ENCODE measurements at places on chromosomes 7 and 10.

DNA sequence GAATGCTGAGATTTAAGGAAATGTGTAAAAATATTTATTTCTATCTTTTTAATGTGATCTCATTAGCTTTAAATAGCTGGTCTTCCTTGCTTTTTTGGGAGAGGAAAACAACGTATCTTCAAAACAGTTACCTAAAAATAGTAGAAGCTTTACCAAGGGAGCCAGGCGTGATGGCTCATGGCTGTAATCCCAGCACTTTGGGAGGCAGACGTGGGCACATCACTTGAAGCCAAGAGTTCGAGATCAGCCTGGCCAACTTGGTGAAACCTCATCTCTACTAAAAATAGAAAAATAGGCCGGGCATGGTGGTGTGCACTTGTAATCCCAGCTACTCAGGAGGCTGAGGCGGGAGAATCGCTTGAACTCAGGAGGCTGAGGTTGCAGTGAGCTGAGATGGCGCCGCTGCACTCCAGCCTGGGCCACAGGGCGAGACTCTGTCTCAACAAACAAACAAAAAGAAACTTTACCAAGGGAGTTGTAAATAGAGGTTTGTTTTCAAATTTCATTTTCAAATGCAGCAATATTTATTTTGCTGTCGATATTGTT, 48.4 kb upstream of the ITGB1 start:
- H3K27me3 ChIP-seq = no peaks in the 10 kb centered on the region
- H3K36me3 ChIP-seq = no peaks in the 10 kb centered on the region
- DNase-seq = no peak
- no peaks in the 10 kb centered on the region for H3K4me1 ChIP-seq

- no peaks in the 10 kb centered on the region for H3K36me3 ChIP-seq
- H3K4me1 ChIP-seq = no peaks in the 10 kb centered on the region
- H3K27ac ChIP-seq = no peak overlapping the region
- DNase-seq = no peak
- H3K4me3 ChIP-seq = no peak overlapping the region
These were observed 277.5 kb downstream of the PLXNA4 start for GRCh38 chr7:132298790-132299189.

GRCh38 chr10:48696535-48696873, 11.8 kb downstream of the WDFY4 start:
- H3K4me1 ChIP-seq = no peaks in the 10 kb centered on the region
- no peak overlapping the region for H3K27ac ChIP-seq
- no peaks in the 10 kb centered on the region for H3K27me3 ChIP-seq
- no peak overlapping the region for H3K4me3 ChIP-seq
- H3K36me3 ChIP-seq = no peaks in the 10 kb centered on the region

GRCh38 chr10:33388382-33388781, 53.9 kb upstream of the NRP1 start:
- DNase-seq = no peak
- H3K27ac ChIP-seq = no peak overlapping the region
- H3K27me3 ChIP-seq = no peaks in the 10 kb centered on the region
- no peaks in the 10 kb centered on the region for H3K4me1 ChIP-seq
- H3K36me3 ChIP-seq = no peaks in the 10 kb centered on the region

- H3K27ac ChIP-seq = no peak overlapping the region
- H3K27me3 ChIP-seq = no peaks in the 10 kb centered on the region
- H3K36me3 ChIP-seq = no peaks in the 10 kb centered on the region
- H3K4me1 ChIP-seq = peaks cover 50% of the 10 kb centered on the region
- H3K4me3 ChIP-seq = no peak overlapping the region
These were observed 270.3 kb downstream of the GFRA1 start for GRCh38 chr10:116002735-116003134.

GRCh38 chr7:26612742-26613141, 251.6 kb downstream of the SKAP2 start:
- H3K27ac ChIP-seq = no peak overlapping the region
- no peaks in the 10 kb centered on the region for H3K4me1 ChIP-seq
- H3K36me3 ChIP-seq = no peaks in the 10 kb centered on the region
- H3K4me3 ChIP-seq = no peak overlapping the region

- no peak for DNase-seq
- no peaks in the 10 kb centered on the region for H3K36me3 ChIP-seq
- H3K27ac ChIP-seq = no peak overlapping the region
These were observed 320.4 kb upstream of the SP8 start for GRCh38 chr7:21107101-21107500.

- no peaks in the 10 kb centered on the region for H3K4me1 ChIP-seq
These were observed 377.2 kb upstream of the VWC2 start for GRCh38 chr7:49396229-49396628.

GRCh38 chr10:49534670-49535381, 4.1 kb downstream of the ERCC6 start:
- DNase-seq = no peak
- no peak overlapping the region for H3K27ac ChIP-seq
- H3K36me3 ChIP-seq = no peaks in the 10 kb centered on the region
- H3K4me1 ChIP-seq = peaks cover 2% of the 10 kb centered on the region
- H3K27me3 ChIP-seq = no peaks in the 10 kb centered on the region
- no peak overlapping the region for H3K4me3 ChIP-seq

- no peaks in the 10 kb centered on the region for H3K4me1 ChIP-seq
- H3K27me3 ChIP-seq = no peaks in the 10 kb centered on the region
- no peaks in the 10 kb centered on the region for H3K36me3 ChIP-seq
- no peak for DNase-seq
These were observed 1163.4 kb downstream of the CNTNAP2 start for GRCh38 chr7:147279964-147280374.

GRCh38 chr7:74481458-74482196, 27.9 kb downstream of the GTF2IRD1 start:
- no peak overlapping the region for H3K4me3 ChIP-seq
- no peaks in the 10 kb centered on the region for H3K27me3 ChIP-seq
- no peak for DNase-seq
- peaks cover 42% of the 10 kb centered on the region for H3K4me1 ChIP-seq
- peak overlapping the region; percentile 62 for H3K27ac ChIP-seq

DNA sequence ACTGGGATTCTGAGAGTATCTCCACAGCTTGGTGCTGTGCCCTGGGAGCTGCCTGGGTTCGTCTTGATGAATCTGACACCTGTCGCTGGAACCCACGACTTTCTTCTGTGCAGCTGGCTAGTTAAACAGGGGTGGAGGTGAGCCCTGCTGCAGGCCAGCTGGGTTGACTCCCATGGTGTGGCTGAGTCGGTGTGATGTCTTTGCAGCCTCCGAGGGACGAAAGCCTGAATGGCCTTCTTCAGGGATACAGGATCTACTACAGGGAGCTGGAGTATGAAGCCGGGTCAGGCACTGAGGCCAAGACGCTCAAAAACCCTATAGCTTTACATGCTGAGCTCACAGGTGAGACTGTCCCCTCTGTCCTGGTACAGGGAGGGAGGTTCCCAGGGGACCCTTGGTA, 508.1 kb upstream of the FOXK1 start:
- H3K27me3 ChIP-seq = no peaks in the 10 kb centered on the region
- H3K36me3 ChIP-seq = no peaks in the 10 kb centered on the region
- no peak overlapping the region for H3K27ac ChIP-seq
- H3K4me3 ChIP-seq = no peak overlapping the region

- H3K27ac ChIP-seq = no peak overlapping the region
- peaks cover 4% of the 10 kb centered on the region for H3K4me1 ChIP-seq
- H3K36me3 ChIP-seq = no peaks in the 10 kb centered on the region
- DNase-seq = no peak
- no peak overlapping the region for H3K4me3 ChIP-seq
These were observed 242.4 kb downstream of the SFMBT2 start for GRCh38 chr10:7168414-7168813.

DNA sequence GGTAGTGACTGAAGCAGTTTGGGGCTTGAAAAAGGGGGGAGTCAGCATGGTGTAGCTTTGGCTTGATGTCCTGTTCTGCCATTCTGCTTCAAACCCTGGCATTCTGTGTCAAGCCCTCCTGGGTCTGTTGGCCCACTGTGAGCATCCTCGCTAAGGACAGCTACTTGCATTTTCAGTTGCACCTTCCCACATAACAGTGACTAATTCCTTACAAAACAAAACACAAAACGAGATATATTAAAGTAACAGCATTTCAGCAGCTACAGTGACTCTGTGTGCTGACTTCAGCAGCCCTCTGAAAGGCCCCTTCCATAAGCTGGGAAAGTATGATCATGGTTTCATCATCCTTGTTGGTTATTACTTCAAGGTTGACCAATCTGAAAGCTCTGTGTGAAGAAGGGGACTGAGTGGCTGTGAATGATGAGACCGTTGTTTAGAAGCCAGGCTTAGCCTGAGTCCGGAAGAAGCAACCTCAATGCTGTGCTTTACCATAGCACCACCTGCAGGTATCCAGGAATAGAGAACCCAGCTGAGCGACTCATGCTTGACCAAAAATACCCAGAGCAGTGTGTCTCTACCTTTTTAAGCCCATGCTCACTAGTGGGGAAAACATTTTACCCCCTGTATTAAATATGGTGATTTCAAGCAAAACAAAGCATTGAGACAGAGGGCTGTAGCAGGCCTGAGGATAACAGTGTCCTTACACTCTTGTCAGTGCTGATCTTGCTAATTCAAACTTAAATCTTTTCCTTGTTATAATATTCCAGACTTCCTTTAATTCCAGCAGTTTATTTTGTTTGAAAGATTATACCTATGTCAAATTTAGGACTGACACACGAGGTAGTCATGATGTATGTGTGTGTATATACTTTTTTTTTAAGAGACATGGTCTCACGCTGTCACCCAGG, 42.6 kb upstream of the CC2D2B start:
- H3K27ac ChIP-seq = no peak overlapping the region
- H3K27me3 ChIP-seq = no peaks in the 10 kb centered on the region
- H3K4me3 ChIP-seq = no peak overlapping the region
- DNase-seq = no peak

DNA sequence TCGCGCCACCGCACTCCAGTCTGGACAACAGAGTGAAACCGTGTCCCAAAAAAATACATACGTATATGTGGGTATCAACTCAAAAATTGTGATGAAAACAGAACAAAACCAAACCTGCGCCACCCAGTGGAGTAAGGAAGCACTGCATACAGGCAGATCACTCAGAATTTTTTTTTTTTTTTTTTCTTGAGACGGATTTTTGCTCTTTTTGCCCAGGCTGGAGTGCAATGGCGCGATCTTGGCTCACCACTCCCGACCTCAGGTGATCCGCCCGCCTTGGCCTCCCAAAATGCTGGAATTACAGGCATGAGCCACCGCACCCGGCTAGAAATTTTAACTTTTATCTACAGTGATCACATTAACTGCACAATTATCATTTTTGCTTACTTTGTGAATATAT, 9.1 kb upstream of the TMEM236 start:
- H3K27ac ChIP-seq = no peak overlapping the region
- no peaks in the 10 kb centered on the region for H3K27me3 ChIP-seq
- no peaks in the 10 kb centered on the region for H3K36me3 ChIP-seq
- no peak overlapping the region for H3K4me3 ChIP-seq

GRCh38 chr10:116772909-116773705, 30.7 kb upstream of the HSPA12A start:
- no peak for DNase-seq
- H3K27ac ChIP-seq = no peak overlapping the region
- H3K4me3 ChIP-seq = no peak overlapping the region
- no peaks in the 10 kb centered on the region for H3K36me3 ChIP-seq

DNA sequence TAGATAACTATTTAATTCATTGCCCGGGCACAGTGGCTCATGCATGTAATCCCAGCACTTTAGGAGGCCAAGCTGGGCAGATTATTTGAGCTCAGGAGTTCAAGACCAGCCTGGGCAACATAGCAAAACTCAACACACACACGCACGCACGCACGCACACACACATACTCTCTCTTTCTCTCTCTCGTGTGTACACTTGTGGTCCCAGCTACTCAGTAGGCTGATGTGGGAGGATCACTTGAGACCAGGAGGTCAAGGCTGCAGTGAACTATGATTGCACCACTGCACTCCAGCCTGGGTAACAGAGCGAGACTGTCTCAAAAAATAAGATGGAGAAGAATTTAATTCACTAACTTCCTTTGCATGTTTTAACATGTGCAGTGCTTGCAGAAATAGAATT, 38.1 kb downstream of the PTPN12 start:
- H3K36me3 ChIP-seq = no peaks in the 10 kb centered on the region
- no peak for DNase-seq
- no peak overlapping the region for H3K4me3 ChIP-seq

DNA sequence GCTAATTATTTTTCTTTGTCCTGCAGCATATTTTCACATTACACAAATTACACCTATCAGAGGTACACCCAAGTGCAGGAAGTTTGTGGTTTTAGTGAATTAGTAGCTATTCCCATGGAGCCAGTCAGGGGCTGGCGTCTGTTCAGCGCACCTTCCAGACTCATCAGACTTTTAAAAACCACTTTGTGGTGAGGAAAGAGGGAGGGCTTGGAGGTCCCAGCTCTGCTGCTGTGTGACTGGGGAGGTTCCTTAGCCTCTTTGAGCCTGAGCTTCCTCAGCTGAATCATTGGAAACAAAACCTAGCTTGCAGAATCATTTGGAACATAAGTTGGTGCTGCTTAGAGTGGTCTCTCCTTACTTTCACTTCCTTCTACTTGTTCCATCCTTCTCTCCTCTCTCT, 175.4 kb downstream of the SORCS3 start:
- H3K36me3 ChIP-seq = no peaks in the 10 kb centered on the region
- no peaks in the 10 kb centered on the region for H3K4me1 ChIP-seq
- H3K4me3 ChIP-seq = no peak overlapping the region
- no peak for DNase-seq

DNA sequence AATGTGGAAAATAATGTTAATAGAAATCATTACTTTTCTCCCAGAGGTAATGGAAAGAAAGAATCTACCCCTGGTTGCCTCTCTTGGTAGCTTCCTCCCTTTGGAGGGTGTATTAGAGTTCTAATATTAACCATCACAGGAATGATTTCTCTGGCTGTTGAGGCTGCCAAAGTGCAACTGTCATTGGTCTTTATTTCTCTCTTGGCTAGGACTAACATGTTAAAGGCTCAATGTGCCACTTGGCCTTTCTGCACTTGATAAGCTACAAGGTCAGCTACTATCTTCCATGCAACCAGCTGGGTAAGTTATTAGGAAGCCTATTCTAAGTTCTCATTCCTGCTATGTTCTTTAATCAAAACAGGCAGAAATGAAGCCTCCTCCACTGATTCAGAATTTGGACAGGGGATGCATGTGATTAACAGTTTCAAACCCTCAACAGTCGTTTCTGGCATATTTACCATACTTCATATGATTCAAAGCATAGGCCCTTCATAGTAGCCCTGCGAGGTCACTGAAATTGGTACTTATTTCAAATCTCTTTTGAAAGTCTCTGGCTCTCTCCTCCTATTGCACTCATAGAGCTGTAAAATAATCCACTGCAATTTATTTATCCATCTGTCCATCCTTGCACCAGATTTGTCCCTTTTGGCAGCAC, 645.0 kb downstream of the SORCS1 start:
- no peaks in the 10 kb centered on the region for H3K4me1 ChIP-seq
- H3K36me3 ChIP-seq = no peaks in the 10 kb centered on the region
- DNase-seq = no peak
- no peak overlapping the region for H3K4me3 ChIP-seq
- no peak overlapping the region for H3K27ac ChIP-seq

GRCh38 chr10:23310404-23310803, 34.2 kb downstream of the C10orf67 start:
- no peaks in the 10 kb centered on the region for H3K36me3 ChIP-seq
- no peak for DNase-seq
- no peak overlapping the region for H3K27ac ChIP-seq
- no peak overlapping the region for H3K4me3 ChIP-seq
- no peaks in the 10 kb centered on the region for H3K4me1 ChIP-seq
